ENCODE measurements at places on chromosomes 6 and 20.
A peak's percentile ranks its signal among the peaks of the same experiment; 100 is the strongest.

GRCh38 chr20:24767623-24768100, 181.4 kb upstream of the CST7 start:
- DNase-seq, result peak; percentile 14

DNA sequence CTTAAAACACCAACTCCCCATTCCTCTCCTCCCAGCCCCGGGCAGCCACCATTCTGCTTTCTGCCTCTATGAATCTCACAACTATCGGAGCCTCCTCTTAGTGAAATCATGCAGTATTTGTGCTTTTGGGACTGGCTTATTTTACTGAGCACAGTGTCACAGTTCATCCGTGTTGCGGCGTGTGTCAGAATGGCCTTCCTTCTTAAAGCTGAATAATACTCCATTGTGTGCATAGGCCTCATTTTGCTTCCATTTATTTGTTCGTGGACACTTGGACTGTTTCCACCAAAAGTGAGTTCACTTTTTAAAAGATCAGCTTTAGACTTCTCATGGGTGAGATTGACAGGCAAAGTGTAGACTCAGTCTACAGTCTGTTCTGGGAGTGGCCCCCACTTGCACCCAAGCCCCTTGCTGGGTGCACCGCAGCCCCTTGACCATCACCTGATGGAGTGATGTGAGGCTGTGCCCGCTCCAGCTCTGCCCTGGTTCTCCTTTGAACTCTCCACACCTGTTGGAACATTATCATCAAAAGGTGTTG, 12.6 kb downstream of the DUSP22 start:
- no peak for DNase-seq

- no peak for DNase-seq
These were observed 101.9 kb downstream of the NFATC2 start for GRCh38 chr20:51440589-51440988.

DNA sequence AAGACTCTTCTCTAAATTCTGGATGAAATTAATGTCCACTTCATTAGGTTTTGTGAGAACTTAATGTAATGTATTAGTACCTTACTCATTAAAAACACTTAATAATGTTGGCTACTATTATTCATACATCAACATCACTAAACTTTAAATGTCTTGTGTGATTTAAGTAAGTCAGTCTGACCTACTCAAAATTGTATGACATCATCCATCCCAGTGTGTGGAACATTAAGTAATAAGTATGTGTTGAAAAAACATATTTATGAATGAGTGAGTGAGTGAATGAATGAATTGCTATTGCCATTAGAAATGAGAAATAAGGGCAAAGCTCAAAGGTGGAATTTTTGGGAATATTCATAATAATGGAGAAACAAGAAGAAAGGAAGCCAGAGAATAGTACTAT, 285.8 kb downstream of the HTR1B start:
- no peak for DNase-seq

GRCh38 chr6:90082847-90083246, 188.6 kb downstream of the GJA10 start:
- no peak for DNase-seq

- no peak for DNase-seq
These were observed 4.9 kb upstream of the ARFGAP1 start for GRCh38 chr20:63267691-63268090.

- no peak for DNase-seq
These were observed 5.2 kb downstream of the DLGAP4 start for GRCh38 chr20:36311141-36311853.

GRCh38 chr20:4838526-4838925, 116.8 kb downstream of the PRND start:
- no peak for DNase-seq

DNA sequence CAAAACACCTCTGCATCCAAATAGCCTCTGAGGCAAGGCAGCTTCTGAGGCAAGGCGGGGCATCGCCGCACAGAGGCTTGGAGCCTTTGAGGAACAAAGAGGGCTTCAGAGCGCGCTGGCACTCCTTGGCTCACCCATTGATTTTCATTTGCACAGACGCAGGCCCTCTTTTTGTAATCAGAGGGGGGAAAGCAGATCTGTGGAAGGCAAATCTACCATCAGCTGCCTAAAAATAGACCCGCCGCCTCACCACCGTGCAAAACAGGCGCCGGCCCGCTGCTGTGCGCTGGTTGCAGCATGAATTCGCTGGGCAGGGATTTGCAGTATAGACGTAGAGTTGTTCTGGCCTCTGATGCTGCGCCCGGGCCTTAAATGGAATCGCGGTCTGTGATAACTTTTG, 69.9 kb upstream of the STMND1 start:
- DNase-seq, result no peak

DNA sequence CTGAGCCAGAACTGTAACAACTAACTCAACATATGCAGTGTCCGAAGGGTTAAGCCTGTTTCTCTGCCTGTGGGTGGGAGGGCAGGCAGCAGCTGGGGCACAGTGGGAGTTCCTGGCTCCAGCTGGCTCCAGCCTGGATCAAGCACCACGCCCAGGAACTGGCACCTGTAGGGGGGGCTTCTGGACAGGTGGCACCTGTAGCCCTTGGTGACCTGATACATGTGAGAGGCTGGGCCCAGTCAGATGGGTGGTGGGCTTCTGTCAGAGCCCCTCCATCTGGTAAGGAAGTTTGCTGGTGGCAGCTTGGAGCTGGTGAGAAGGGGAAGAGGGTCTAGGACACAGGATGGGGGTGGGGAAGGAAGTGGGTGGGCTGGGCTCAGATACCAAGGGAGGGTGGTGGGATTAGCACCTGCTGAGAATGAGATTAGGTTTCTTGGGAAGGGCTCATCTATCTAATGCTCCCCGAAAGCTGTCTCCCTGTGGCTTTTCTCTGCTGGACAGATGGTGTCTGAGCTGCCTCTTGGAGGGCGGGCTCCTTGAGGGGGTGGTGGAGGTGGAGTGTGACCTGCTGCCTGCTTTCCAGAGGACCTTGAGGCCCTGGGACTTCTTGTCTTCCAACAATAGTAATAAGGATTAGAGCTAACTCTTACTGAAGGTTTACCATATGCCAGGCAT, 28.5 kb downstream of the BCL2L1 start:
- peak; percentile 41 for DNase-seq

- DNase-seq, result no peak
These were observed 363.9 kb downstream of the MAFB start for GRCh38 chr20:40325006-40325568.

DNA sequence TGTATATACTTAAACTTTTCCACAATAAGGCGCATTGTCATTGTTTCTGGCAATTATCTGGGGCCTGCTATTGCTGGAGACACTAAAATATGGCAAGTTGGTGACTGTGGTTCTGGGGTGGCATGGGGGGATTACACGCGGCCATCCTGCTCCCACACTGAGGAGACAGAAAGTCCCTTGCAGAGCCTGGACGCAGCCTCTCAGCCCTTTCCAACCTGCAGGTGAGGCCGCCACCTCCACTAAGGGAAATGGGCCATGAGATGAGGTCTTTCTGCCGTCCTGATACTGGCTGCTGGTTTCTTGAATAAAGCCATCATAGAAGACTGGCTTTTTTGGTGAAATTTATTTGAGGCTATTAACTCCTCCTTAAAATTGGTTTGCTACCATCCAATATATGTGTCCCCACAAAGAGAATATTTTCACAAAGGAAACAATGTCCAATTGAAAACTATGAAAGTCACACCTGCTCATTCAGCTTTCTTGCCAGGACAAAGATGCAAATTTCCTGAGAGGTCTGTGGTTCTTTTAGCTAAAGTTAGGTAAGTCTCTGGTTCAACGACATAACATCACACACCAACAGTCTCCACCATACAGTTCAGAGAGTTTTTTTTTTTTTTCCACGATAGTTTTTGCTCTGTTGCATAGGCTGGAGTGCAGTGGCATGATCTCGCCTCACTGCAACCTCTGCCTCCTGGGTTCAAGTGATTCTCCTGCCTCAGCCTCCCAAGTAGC, 13.0 kb downstream of the TXNDC5 start:
- DNase-seq, result no peak

GRCh38 chr20:17875981-17876385, 92.6 kb downstream of the SNX5 start:
- DNase-seq, result peak; percentile 66

DNA sequence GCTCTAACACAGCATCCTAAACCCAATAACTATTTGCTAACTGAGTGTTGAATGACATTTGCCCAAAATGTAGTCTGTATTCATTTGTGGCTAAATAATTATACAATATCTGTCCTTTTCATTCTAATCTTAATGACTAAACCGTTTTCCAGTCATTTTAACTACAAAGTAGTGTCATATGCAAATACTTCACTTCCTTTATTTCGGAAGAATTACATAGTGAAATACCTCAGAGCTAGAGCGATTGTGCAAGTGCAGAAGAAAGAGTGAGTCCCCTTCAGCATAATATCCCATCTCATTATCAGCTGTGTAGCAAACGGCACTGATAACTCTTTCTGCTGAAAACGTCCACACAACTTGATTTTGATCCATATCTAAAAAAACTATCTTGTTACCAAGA, 66.2 kb downstream of the ROS1 start:
- no peak for DNase-seq

GRCh38 chr6:17867880-17868279, 119.6 kb downstream of the KIF13A start:
- no peak for DNase-seq

All from H9 (cell line).